Stimulated activated CD8-positive, alpha-beta memory T cell treated with anti-CD3 and anti-CD28 coated beads, Interleukin-4, amount 100 ng/mL, for 1 hour (primary cell): ENCODE measurements at places on chromosomes 12 and 14.

GRCh38 chr12:6341417-6342139, at the start of gene TNFRSF1A:
TNFRSF1A (minus strand) TSS chr12:6342076; CDS start chr12:6341814, 262 bp downstream.
- DNase-seq, result no peak

DNA sequence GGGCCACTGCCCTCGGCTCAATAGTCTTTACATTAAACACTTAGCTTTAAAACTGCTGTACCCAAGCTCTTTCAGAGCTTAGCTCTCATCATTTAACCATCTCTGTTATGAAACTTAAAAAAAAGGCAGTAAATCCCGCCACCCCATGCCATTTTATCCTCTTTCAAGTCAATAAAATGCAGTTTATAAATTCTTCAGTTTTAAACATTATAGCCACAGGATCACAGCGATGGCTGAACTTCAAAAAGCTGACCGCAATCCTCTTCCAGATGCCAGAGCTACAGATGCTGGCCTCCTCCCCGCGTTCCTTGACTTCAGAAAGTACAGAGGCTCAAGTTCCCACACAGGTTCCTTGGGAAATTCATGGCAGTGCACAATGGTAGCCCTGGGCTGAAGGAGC, 4.2 kb downstream of the OR10G3 start:
- DNase-seq, result no peak

GRCh38 chr12:6635375-6635855, 344 bp downstream of the LPAR5 start:
- peak; percentile 52 for DNase-seq

DNA sequence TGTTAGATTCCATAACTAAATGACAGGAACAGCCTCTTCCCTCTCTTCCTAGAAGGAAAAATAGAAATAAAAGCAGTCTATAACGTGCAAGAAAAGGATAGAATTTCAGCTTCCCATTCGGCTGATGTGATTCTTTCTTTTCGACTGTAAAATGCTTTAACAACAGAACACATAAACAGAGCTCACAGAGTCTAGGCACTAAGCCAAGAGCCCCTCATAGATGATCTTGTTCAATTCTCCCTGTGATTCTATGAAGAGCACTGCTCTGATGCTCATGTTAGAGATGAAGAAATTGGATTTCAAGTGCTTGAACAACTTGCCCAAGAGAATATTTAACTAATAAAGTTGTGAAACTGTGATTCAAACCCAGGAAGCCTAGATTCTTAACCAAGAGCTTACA, 232.7 kb downstream of the RPAP3 start:
- DNase-seq, result no peak

DNA sequence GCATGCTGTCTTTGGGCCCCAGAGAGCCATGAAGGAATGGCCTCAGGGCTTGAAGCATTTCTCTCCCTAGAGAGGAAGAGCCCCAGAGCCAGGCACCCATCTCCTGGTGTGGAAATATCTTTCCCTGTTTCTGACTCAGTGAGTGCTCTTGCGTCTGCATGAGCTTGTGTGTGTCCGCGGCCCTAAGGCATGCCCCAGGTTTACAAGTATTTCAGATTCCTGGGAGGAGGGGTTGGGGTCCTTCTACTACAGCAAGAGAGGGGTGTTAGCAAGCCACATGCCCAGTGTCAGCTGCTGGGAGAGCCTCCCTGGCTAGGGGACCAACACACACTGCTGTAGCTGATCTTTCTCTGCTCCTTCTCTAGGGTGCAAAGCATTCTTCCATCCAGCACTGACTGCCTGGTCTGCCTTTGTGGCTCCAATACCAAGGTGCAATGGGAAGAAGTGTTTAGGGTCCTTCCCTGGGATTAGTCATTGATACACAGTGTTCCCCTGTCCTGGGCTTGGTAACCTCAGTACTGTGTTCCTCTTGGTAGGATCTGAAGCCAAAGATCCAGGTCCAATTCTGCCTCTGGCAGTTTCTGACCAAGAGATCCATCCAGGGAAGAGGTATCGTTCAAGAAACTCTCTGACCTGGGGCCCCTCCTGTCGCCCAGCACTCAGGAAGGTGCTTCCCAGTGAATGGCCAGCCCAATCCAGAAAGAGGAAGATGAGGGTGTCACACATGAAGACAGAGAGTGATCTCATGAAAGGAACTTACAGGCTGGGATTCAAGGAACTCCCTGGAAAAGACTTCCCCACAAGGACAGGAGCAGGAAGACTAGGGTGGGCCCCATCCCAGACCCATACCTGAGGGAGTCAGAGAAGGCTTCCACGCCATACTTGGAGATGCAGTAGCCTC, 3.1 kb downstream of the RDH16 start:
- DNase-seq, result no peak

DNA sequence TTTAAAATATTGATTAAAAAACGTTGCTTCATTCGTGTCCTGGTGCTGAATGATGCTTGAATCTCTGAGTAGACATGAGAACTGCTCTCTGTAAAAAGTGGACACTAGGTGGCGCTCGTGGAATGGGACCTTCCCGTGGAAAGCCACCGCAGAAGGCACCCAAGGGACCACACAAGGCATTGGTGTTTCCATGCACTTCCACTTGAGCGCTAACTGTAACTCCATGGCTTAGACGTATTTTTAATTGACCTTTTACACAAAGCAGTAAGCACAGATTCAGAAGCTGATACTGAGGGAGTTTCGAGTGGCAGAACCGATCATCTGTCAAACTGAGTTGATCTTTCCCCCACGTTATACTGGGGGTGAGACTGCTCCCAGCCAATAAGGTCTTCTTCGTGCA, 135.3 kb downstream of the PRKCH start:
- peak; percentile 77 for DNase-seq

DNA sequence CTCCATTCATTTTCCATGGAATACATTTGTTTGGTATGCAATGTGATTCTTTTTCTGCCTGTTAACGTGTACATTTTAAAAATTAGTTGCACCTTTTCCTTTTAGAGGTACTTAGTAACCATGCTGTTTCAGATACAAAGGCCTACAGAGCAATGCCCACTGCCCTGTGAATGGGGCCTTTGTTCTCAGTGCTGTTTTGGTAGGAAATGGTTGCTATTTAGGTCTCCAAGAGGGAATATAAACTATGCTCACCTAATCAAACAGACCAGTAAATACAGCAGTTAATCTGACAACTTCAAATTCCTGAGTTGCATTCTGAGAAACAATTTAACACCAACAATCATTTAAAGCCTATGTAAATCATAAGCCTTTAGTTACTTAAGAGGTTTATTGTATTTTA, 188.7 kb downstream of the BCAT1 start:
- DNase-seq, result no peak

- DNase-seq, result no peak
These were observed 210.6 kb upstream of the RTL1 start for GRCh38 chr14:101113835-101114725.

GRCh38 chr14:37890095-37890494, 294.7 kb downstream of the TTC6 start:
- DNase-seq, result no peak

- DNase-seq, result no peak
These were observed 73.6 kb downstream of the SSPN start for GRCh38 chr12:26268841-26269561.

DNA sequence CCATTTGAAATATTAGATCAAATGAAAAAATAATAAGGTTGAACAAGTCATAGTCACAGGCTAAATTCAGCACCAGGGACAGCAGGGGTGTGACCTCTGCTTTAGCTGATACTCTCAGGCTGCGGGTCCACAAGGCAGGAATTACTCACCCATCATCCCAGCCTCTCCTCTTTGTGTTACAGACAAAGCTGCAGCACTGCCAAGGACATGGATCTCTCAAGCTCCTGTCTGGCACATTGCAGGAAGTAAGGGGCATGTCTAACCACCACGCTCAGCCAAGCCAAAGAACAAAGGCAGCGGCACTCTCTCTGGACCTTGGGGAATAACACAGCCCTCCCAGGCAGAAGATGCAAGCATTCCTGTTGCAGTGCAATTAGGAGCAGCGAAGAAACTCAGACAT, 783.8 kb downstream of the VRK1 start:
- no peak for DNase-seq

- no peak for DNase-seq
These were observed 8.7 kb downstream of the BEGAIN start for GRCh38 chr14:100578552-100578951.

- DNase-seq, result no peak
These were observed 30.0 kb downstream of the DTX1 start for GRCh38 chr12:113086249-113087164.

DNA sequence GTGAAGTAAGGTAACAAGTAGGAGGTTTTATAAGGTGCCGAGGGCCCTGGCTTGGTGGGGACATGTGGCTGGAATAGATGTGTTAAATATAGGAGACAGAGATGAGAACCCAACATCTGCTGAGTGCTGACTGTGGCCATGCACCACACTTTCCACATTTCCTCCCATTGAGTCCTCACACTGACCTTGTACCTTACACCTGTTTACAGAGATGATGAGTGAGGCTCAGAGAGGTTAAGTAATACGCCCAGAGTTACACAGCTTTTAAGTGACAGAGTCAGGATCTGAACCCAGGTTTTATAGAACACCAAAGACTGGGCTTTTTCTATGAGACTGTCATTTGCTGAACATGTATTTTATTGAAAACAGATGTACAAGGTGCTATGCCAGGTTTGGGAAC, 70.8 kb upstream of the LTA4H start:
- DNase-seq, result no peak

DNA sequence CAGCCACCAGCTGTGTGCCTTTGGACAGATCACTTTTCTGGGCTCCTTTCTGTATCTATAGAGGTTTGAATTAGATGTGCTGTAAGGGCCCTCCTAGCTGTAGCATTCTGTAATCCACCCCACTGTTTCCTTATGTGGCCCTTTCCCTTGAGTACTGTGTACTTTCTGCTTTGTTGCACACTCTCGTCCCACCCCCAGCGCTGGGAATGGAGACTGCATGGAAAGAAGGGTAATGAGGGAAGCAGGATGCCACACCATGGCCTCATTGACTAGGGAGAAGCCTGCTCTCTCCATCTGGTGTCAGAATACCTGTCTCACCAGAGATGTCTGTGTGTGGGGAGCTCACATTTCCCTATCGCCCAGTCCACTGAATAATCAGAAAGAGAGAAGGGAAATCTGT, 13.6 kb upstream of the GALNT16 start:
- no peak for DNase-seq

DNA sequence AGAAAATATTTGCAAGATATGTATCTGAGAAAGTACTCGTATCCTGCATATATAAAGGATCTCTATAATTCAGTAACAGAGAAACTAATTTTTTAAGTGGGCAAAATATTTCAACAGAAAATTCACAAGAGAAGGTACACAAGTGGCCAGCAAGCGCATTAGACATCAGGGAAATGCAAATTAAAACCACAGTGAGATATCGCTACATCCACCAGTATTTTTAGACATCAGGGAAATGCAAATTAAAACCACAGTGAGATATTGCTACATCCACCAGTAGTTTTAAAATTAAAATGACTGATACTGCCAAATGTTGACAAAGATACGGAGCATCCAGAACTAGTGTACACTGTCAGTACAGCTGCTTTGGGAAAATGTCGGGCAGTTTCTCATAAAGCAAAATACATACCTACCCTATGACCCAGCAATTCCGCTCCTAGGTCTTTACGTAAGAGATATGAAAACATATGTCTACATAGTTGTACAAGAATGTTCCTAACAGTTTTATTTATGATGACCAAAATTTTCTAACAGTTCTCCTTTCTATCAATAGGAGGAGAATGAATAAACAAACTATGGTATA, 2.8 kb upstream of the KCNK13 start:
- no peak for DNase-seq

DNA sequence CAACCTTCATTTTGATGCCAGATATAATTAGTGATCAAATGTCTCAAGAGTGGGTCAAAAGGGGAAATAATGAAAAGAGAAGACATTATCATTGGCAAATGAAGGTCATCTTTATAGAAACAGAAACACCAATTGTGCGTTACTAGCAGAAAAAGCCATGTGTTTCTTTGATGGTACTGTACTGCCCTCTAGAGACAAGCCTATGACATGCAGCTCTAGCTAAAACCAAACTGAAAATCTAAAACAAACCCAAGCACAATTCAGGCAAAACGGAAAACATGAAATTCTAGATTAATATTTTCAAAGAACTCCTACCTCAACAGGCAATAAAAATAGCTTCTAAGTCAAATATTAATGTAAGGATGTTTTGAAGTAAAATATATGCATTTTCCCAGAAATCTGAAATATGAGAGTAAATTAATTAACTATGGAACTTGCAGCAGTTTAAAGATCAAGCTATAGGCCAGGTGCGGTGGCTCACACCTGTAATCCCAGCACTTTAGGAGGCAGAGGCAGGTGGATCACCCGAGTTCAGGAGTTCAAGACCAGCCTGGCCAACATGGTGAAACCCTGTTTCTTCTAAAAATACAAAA, 115.4 kb downstream of the KLHL28 start:
- no peak for DNase-seq

DNA sequence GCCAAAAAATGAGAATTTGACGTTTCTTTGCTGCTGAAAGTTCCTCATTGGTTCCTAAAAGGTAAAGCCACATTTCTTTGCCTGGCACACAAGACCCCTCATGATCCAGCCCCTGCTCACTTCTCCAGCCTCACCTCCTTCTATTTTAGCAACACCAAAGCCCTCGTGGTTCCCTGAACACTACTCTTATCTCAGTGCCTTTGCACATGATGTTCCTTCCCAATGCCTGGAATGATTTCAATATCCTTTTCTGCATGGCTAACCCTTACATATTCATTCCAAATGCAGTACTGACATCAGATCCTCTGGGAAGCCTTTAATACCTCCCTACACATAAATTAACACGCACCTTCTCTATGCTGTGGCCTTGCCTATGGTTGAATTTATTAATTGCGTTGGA, 39.9 kb downstream of the GLT8D2 start:
- no peak for DNase-seq

GRCh38 chr14:73237786-73238423, 599 bp downstream of the PAPLN start:
- DNase-seq, result no peak

- no peak for DNase-seq
These were observed 349.7 kb downstream of the NRXN3 start for GRCh38 chr14:78519863-78520262.

DNA sequence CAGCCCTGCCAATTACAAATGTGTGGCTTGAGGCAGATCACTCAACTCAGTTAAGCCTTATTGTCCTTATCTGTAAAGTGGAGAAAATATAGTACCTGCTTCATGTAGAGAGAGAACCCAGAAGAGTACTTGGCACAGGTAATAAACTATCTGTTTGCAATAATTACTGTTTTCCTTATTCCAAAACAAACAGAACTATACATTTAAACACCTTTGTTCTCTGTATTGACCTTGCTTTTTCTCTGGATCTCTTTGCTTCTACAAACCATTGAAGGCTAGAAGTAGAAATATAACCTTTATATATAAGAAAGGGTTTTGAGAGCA, 70.8 kb upstream of the SRSF5 start:
- no peak for DNase-seq

DNA sequence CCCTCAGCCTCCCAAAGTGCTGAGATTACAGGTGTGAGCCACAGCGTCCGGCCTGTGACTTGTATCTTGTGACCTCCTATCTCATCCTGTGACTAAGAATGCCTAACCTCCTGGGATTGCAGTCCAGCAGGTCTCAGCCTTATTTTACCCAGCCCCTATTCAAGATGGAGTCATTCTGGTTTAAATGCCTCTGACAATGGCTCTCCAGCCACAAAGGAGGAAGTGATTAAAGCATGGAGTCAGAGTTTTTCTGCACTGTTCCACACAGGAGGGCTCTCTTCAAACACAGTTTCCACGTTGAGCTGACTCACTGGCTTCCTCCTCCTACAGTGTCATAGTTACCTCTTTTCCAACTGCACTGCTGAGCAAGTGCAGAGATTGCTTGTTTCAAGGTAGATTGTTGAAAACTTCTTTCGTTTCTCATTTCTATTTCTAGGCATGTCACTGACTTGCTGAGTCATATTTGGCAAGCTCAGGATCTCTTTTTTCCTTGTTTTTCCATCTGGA, 383.8 kb downstream of the PCNX1 start:
- DNase-seq, result no peak
